Fibroblast of skin of abdomen (primary cell): ENCODE measurements at places on chromosomes 7 and 10.

- no peak for DNase-seq
Observed at GRCh38 chr7:139647085-139647484, 123.6 kb downstream of the CLEC2L start.

GRCh38 chr7:104327534-104327933 lies 869 bp upstream of the LHFPL3 start:
- DNase-seq: no peak

DNA sequence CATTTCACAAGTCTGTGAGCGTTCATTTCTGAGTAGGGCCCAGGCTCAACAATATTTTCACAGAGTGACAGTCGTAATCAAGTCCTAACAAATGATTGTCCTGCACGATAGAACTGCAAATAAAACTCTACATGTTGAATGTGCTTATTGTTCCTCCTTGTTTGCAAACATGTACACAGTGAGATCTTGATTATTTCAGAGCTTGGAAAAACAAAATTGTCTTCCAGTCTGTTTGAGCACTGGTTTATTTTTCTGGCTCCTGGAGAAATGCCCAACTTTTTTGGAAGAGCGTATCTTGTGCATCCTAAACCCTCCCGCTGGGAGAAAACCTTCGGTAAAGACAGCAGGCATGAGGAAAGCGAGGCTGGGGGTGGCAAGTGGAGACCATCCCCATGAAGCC lies 91.1 kb downstream of the TEX36 start:
- DNase-seq: no peak

GRCh38 chr10:74862625-74863024 lies 36.2 kb downstream of the KAT6B start:
- DNase-seq: no peak

- no peak for DNase-seq
Observed at GRCh38 chr10:121064491-121064890, 213.3 kb downstream of the WDR11 start.

- no peak for DNase-seq
Observed at GRCh38 chr7:41118486-41118885, 584.4 kb downstream of the INHBA start.

DNA sequence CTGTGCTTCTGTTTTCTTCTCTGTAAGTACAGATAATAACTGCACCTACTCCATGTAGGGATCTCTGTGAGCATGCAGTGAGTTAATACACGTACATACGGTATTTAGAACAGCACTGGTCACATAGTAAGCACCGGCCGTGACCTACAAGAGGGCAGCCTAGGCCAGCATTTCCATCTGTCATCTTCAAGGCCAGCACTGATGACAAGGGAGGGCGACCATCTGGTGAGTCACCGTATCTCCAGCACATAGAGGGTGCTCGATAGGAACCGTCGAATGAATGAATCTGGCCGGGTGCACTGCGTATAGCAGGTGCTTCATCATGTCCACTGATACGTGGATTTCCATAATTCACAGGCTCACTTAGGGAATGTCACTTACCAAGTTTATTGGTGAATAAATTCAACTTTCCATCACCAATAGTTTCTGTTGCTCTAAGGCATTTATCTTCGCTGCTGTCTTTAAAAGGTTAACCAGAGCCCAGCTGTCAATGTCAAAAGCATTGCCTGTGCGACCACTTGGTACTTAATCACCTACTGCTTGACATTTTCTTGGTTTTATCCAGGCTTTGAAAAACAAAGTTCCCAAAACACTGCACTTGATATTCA lies 8.3 kb downstream of the NOD1 start:
- DNase-seq: no peak

- no peak for DNase-seq
Observed at GRCh38 chr10:122531939-122532338, 28.6 kb upstream of the DMBT1 start.

GRCh38 chr7:147509541-147510200 lies 1080.9 kb upstream of the C7orf33 start:
- peak; percentile 70 for DNase-seq

- no peak for DNase-seq
Observed at GRCh38 chr7:110685899-110686298, 405.0 kb upstream of the LRRN3 start.

GRCh38 chr10:69317175-69317604 lies 38.9 kb downstream of the HK1 start:
- DNase-seq: no peak

DNA sequence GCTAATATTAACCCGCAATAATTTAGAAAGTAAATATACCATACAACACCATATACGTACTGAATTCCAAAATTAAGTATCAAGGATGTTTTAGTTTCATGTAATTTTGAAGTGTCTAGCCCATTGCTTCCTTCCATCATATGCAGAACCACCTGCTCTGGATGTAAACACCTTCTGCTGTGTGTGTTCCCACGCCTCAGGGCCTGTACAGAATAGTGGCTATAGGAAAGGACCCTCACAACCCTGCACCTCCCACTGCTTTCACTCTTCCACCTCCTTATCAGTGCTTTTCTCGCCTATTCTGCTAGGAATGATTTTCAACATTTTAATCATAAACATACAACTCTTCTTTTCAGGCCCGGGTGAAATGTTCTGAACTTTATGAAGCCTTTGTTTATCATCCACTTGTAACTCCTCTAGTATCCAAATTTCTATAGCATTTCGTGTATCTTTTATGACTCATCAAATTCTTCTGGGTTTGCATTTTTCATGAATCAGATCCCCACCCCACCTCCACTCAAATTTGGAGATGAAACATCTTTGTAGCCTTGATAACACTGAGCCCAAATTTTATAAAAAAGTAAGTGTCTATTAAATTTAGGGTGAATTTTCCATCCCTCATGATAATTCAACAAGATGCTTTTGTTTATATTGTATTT lies 1106.8 kb upstream of the C7orf33 start:
- DNase-seq: peak; percentile 56

DNA sequence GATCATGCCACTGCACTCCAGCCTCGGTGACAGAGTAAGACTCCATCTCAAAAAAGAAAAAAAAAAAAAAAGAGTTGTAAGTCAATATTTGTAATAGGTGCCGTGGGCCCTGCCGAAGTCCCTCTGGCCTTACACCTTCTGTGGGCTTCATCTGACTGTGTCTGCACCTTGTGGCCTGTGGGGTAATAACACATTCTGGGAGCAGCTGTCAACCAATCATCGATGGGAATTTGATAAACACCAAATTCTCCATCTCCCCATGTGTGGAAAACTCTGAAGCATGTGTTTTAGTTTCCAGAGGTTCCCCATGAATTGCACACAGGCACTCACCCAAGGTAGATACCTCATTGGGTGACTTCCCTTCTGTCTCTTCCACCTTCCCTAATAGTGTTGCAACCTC lies 10.8 kb downstream of the ZNF394 start:
- DNase-seq: no peak

DNA sequence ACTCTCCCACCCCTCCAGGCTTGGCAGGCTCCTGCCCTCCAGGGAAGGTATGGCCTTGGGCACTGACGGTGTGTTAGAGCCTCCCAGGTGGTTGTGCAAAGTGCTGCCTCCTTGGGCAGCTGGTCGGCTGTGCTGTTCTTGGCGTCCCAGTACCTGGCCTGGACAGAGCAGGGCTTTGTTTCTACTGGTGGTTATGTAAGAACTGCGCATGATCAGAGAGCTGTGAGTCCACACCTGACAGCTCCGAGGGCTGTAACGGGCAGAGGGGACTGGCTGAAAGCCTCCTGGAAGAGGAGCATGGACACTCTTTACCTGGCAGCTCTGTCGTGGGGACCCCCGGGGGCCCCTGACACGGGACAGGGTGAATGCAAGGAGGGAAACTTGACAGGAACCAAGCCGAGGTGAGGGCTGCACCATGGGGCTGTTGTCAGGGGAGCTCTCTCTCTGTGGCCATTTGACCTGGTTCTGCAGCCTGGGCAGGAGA lies 3.1 kb upstream of the SFRP5 start:
- DNase-seq: no peak

GRCh38 chr7:2876031-2876731 lies 32.1 kb upstream of the GNA12 start:
- peak; percentile 87 for DNase-seq

DNA sequence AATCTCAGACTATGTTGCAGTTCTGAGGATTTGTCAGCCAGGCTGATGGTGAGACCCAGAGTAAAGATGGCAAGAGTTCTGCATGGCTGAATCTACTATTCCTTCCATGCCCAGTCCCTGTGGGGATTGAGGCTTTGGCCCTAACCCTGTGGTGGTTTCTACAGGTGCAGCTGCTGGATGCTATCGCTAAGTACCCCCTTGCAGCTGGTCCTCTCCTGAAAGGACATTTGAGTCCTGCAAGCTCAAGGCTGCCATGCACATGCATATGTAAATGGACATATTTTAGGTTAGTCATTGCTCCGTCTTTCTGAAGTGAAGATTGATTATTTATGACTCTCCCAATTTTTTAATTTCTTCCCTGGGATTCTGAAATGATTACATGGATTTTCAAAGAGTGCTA lies 1122.2 kb upstream of the CELF2 start:
- no peak for DNase-seq

GRCh38 chr7:156119771-156120170 lies 307.5 kb upstream of the SHH start:
- no peak for DNase-seq

DNA sequence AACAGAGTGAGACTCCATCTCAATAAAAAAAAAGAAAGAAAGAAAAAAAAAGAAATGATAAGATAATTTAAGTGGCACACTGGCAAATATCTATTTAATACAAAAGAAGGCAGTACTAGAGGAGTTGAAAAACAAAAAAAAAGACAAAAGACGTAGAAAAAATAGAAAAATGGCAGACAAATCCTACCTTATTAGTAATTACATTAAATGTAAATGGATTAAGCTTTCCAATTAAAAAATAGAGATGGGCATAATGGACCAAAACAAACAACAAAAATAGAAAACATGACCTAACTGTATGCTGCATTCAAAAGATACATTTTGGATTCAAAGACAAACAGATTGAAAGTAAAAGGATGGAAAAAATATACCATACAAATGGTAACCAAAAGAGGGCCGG lies 5.3 kb upstream of the PARP12 start:
- no peak for DNase-seq

- no peak for DNase-seq
Observed at GRCh38 chr7:2729031-2729892, 41.3 kb downstream of the AMZ1 start.

- no peak for DNase-seq
Observed at GRCh38 chr10:95513008-95513589, 48.1 kb downstream of the SORBS1 start.

DNA sequence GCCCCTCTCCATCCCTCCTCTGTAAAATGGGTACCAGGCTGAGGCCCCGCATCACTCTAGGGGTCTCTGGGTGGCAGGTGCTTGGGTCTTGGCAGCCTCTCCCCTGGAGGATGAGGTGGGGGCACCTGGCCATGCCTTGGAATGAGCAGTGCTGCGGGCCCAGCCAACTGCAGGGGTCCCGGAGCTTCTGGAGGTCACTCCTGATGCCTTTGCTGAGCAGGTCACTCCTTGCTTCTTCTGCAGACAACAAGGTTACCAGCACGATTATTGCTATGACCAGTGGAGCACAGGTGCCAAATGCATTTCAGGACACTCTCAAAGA lies 22.4 kb upstream of the ZNF488 start:
- no peak for DNase-seq

GRCh38 chr10:3879073-3879472 lies 94.1 kb upstream of the KLF6 start:
- DNase-seq: no peak

- peak; percentile 77 for DNase-seq
Observed at GRCh38 chr7:130277763-130278643, 11.3 kb downstream of the CPA2 start.

DNA sequence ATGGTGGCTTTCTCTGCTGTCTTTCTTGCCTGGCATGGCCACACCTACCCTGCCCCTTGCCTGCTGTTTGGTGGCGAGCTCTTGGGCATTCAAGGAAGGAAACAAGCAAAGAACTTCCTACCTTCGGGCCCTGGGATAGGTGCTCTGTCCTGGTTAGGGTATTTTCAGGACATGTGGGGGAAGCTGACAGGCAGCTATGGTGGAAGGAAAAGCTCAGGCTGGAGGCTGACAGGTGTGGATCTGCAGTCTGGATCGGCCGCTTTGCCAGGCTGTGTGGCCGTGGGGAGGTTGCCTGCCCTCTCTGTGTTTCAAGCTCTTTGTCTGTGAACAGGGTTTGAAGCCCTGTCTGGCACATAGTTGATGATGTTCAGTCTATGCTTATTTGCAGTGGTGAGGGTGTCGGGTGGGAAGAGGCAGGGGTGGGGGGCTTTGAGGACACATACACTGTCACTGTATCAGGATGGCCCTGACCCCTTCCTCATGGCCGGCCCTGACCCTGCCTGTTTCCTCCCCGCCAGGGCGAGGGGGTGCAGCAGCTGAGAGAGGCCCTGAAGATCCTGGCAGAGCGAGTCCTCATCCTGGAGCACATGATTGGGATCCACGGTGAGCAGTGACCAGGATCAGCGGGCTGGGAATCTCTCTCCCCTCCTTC lies 73.7 kb downstream of the MYL10 start:
- DNase-seq: no peak

GRCh38 chr7:95925971-95926370 lies 153.6 kb downstream of the DYNC1I1 start:
- DNase-seq: no peak

GRCh38 chr10:33489501-33490176 lies 155.2 kb upstream of the NRP1 start:
- DNase-seq: peak; percentile 66

GRCh38 chr10:77027141-77027540 lies 610.5 kb downstream of the KCNMA1 start:
- no peak for DNase-seq

- no peak for DNase-seq
Observed at GRCh38 chr7:157722137-157723060, 385.6 kb downstream of the DNAJB6 start.

- DNase-seq: no peak
Observed at GRCh38 chr10:7794251-7795026, 6.5 kb downstream of the ATP5F1C start.

GRCh38 chr7:112069879-112070321 lies 136.3 kb downstream of the DOCK4 start:
- DNase-seq: peak; percentile 34

- peak; percentile 71 for DNase-seq
Observed at GRCh38 chr7:32163896-32164295, 93.7 kb upstream of the PDE1C start.

GRCh38 chr10:70458329-70459060 lies 17.0 kb upstream of the NODAL start:
- peak; percentile 66 for DNase-seq

DNA sequence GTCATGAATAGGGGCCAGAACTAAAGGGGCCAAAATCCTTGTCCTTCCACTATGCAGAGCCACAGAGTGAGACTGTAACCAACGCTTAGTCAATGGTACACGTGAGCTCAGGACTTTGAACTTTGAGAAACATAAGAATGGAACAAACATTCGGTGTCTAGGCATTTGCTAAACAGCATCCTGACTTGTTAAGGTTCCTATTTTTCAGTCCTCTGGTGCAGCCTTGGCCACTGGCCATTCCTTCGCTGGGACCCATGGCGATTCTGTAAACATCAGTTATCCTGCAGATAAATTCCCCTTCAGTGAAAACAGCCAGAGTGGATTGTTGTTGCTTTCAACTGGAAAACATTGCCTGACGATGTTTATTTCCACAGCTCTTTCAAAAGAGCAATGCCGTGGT lies 266.8 kb downstream of the SORCS1 start:
- DNase-seq: no peak

- no peak for DNase-seq
Observed at GRCh38 chr7:96088579-96088978, 233.3 kb downstream of the SLC25A13 start.

- DNase-seq: no peak
Observed at GRCh38 chr7:607938-608337, 88.3 kb upstream of the PDGFA start.

GRCh38 chr10:122021379-122021778 lies 32.4 kb downstream of the TACC2 start:
- DNase-seq: peak; percentile 47

- DNase-seq: no peak
Observed at GRCh38 chr10:30662814-30663213, 33.3 kb upstream of the LYZL2 start.
